Stimulated activated CD4-positive, alpha-beta T cell treated with anti-CD3 and anti-CD28 coated beads, Interleukin-2, amount 100 ng/mL, for 24 hours (primary cell): ENCODE measurements at places on chromosomes 5 and 9.

DNA sequence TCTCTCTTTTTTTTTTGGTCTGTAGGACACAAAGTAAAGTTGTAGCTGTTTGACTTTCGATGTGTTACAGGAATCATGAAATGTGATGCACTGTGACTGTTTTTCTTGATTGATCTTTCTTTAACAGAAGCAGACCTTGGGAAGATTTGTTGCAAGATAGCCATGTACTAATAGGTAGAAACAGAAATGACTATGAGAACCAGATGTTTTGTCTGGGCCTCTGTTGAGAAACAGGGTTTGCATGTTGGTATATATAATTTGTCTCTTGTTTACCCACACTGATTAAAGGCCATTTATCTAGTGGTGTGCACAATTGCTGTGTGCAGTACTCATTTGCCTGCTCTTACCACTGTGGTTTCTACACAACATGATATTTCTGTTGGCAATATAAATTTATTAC lies 125.1 kb downstream of the HACD4 start:
- no peak for DNase-seq

DNA sequence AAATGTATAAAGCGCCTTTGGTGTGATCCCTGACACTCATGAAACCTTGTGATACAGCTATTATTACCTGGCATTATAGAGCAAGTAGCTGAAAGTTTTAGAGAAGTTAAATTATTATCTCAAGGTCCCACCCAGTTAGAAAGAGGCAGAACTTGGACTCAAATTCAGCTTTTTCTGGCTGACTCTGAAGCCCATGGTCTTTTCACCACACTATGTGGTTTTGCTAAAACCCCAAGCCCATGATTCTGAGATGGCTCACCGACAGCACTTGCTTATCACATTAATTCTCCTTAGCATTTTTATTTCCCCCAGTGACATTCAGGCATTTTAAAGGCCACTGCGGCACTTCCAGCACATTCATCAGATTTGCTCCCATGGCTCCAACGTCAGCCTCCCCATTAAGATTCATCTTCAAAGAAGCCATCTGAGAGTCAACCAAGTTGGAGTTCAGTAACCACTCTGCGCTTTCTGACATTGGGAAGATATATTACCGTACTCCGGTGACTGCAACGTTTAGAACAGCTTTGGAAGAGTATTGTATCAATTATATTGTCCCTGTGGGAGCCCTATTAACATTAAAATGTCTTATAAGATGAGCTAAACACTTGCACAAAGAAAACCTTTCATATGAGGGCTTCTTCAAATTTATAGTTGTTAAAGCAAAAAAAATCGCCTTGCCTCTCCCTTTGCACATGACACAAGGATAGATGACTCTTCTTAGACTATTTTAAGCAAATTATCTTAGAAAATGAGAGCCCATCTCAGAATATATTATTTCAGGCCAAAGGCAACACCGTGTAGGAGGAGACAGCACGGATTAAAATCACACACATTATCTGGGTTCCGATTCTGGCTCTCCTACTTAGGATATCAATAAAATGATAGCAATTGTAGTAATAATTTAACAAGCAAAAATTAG lies 638.1 kb downstream of the ACTL7B start:
- DNase-seq: no peak

- no peak for DNase-seq
Measured at GRCh38 chr5:113237893-113238292, 196.9 kb downstream of the TSSK1B start.

- DNase-seq: no peak
Measured at GRCh38 chr9:17764306-17764705, 185.4 kb downstream of the SH3GL2 start.

GRCh38 chr9:87853876-87854579 lies 28.6 kb upstream of the SPATA31E1 start:
- no peak for DNase-seq

GRCh38 chr9:34983209-34983608 lies 6.3 kb upstream of the DNAJB5 start:
- DNase-seq: no peak

GRCh38 chr5:170525470-170526211 lies 21.8 kb downstream of the KCNIP1 start:
- DNase-seq: no peak

DNA sequence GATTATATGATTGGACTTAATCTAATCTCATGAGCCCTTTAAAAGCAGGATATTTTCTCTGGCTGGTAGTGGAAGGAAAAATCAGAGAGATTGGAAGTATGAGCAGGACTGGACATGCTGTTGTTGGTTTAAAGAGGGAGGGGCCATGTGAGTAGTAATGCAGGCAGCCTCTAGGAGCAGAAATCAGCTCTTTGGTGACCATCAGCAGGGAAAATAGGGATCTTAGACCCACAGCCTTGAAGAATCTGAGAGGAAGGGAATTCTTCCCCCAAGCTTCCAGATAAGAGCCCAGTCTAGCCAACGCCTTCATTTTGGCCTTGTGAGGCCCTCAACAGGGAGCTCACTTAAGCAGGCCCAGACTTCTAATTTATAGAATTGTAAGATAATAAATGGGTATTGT lies 9.5 kb downstream of the SH3GL2 start:
- DNase-seq: no peak

- no peak for DNase-seq
Measured at GRCh38 chr5:69468631-69469030, 24.0 kb upstream of the OCLN start.

DNA sequence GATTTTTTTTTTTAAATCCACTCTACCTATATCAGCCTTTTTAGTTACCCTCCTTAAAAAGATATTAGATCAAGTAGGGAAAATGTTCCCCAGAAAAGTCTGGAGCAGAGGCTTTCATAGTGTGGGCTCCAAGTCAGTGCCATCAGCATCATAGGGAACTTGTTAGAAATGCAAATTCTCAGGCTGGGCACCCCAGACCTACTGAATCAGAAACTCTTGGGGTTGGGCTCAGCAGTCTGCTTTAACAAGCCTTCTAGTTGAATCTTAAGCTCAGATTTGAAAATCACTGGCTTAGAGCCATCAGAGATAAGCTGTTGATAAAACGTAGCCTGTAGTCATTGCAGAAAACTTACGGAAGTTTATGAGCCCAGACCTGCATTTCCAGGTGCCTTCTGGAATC lies 140.1 kb downstream of the TMEM38B start:
- no peak for DNase-seq
